ENCODE measurements at places on chromosomes 11 and 22. TPM values are rescaled to one million over a fixed set of nuclear protein-coding genes. Genes with fewer than 3 reads are reported as not detected.

DNA sequence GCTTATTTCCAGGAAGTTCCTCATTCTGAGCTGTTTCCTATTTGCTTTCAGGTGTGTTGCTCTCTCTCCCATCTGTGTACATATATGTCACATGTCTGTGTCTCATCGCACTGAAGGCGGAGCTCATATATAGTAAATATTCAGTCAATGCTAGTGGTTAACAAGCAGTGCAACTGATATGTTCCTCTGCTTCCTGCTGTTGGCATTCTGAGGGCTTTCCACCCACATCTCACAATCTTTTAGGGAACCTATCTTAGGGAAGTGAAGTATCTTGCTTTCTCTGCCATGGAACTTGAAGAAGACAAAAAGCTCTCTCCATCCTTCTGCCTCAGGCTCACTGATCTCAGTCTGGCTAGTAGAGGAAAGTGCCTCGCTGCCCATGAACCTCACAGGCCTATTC is 139.8 kb downstream of the TTC17 start:
- no peak overlapping the region for H3K27ac ChIP-seq
- DNase-seq: no peak
- no peak overlapping the region for H3K4me3 ChIP-seq
- no peaks in the 10 kb centered on the region for H3K27me3 ChIP-seq
- H3K36me3 ChIP-seq: peaks cover 9% of the 10 kb centered on the region

The C11orf87 gene
- not detected for total RNA-seq

The GAS2 gene
- 27.0 TPM for total RNA-seq

- DNase-seq: no peak
- H3K27ac ChIP-seq: no peak overlapping the region
- no peaks in the 10 kb centered on the region for H3K27me3 ChIP-seq
- no peak overlapping the region for H3K4me3 ChIP-seq
- H3K4me1 ChIP-seq: no peaks in the 10 kb centered on the region
Measured at GRCh38 chr11:36534276-36534840, 24.3 kb upstream of the TRAF6 start.

- no peak overlapping the region for H3K27ac ChIP-seq
- H3K27me3 ChIP-seq: no peaks in the 10 kb centered on the region
- no peak for DNase-seq
- H3K4me3 ChIP-seq: peak overlapping the region; percentile 93
Measured at GRCh38 chr22:46761017-46761416, 1.4 kb upstream of the TBC1D22A start.

The MPZL3 gene
- total RNA-seq: 0.21 TPM

- H3K4me3 ChIP-seq: peak overlapping the region; percentile 56
- DNase-seq: peak; percentile 85
- H3K27me3 ChIP-seq: no peaks in the 10 kb centered on the region
- peaks cover 46% of the 10 kb centered on the region for H3K4me1 ChIP-seq
Measured at GRCh38 chr11:65417702-65418430, 4.7 kb upstream of the NEAT1 start.

GRCh38 chr11:93817426-93818348 is 32.7 kb downstream of the VSTM5 start:
- no peak overlapping the region for H3K27ac ChIP-seq
- H3K27me3 ChIP-seq: no peaks in the 10 kb centered on the region
- no peaks in the 10 kb centered on the region for H3K4me1 ChIP-seq
- H3K4me3 ChIP-seq: no peak overlapping the region

The AMPD3 gene
- total RNA-seq: 2.3 TPM
